Epithelial cell of esophagus (primary cell): ENCODE measurements at places on chromosomes 7 and 10.

DNA sequence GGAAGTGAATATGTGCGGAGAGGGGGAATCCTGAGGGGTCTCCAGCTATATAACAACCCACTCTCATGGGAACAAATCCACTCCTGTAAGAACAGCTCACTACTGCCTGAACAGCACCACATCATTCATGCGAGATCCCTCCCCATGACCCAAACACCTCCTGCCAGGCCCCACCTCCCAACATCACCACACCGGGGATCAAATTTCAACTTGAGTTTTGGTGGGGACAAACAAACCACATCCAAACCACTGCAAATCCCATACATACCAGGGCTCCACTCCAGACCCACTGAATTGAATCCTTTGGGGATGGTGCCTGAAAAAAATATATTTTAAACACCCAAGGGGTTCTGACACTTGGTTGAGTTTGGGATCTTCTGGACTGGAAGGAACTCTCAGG lies 181.5 kb upstream of the PLXNA4 start:
- DNase-seq = no peak

DNA sequence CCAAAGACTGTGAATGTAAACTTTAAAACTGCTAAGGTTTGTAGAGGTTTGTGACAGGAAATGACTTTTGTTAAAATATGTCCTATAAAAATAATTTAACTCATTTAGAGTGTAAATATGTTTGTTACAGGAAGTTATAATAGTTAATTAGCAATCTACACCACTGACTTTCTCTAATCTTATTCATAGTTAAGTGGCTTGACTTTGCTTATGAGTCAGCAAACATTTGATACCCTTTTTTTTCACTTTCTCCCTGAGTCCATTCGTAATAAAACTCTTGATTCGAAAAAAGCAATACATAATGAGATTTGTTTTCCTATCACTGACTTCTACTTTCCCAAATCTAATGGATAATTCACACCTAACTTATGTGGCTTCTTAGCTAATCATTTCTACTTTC lies 317.7 kb upstream of the SEMA3C start:
- peak; percentile 16 for DNase-seq

DNA sequence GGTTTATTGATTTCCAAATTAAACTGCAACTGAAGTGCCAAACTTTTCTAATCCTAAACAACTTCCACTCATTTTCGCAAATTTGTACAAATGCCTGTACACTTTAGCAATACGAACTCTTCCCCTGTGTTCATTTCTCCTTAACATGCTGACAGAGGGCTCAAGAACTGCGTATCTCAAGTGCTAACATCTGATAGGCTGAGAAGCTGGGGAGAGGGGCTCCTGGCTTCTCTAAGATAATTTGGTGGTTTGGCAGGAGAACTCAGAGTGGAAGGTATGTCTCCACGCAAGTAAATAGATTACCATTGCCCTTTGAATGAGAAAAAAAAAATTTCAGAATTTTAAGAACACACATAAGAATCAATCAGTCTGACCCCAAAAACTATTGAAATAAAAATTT lies 53.3 kb upstream of the ANLN start:
- no peak for DNase-seq

- DNase-seq = no peak
Observed at GRCh38 chr7:4135301-4135700, 546.8 kb upstream of the FOXK1 start.

- DNase-seq = peak; percentile 76
Observed at GRCh38 chr7:17661982-17662585, 278.2 kb downstream of the SNX13 start.
